ENCODE measurements at places on chromosomes 3 and 15. TPM values are rescaled to one million over a fixed set of nuclear protein-coding genes. Genes with fewer than 3 reads are reported as not detected.
A peak's percentile ranks its signal among the peaks of the same experiment; 100 is the strongest.

GRCh38 chr3:94232921-94233320, 170.1 kb downstream of the NSUN3 start:
- DNase-seq: no peak
- no peaks in the 10 kb centered on the region for H3K36me3 ChIP-seq
- H3K4me3 ChIP-seq: no peak overlapping the region
- no peaks in the 10 kb centered on the region for H3K4me1 ChIP-seq

- H3K27ac ChIP-seq: peak overlapping the region; percentile 36
- peaks cover 34% of the 10 kb centered on the region for H3K36me3 ChIP-seq
- no peaks in the 10 kb centered on the region for H3K27me3 ChIP-seq
- no peak for DNase-seq
- peaks cover 48% of the 10 kb centered on the region for H3K4me1 ChIP-seq
These were observed 22.7 kb downstream of the KLHL6 start for GRCh38 chr3:183532620-183533411.

- H3K4me1 ChIP-seq: peaks cover 14% of the 10 kb centered on the region
- no peak overlapping the region for H3K27ac ChIP-seq
- DNase-seq: no peak
- H3K36me3 ChIP-seq: no peaks in the 10 kb centered on the region
These were observed 4.6 kb upstream of the APBA2 start for GRCh38 chr15:28881170-28881569.

DNA sequence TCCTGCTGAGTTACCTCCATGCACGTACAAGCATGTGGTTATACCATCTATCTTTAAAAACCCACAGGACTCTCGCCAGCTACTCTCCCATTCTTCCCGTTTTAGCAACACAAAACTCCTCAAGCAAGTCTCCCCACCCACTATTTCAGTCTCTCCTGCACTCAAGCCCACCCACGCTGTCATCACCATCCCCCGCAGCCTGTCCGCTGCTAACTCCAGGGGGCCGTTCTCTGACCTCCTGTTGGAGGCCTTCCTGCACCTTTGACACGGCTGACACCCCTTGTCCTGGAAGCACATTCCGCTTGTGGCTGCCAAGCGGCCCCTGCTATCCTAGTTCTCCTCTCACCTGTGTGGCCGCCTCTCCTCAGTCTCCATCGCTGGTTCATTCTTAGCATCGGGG, 7.5 kb upstream of the PCSK6 start:
- H3K4me1 ChIP-seq: peaks cover 27% of the 10 kb centered on the region
- no peak overlapping the region for H3K4me3 ChIP-seq
- H3K36me3 ChIP-seq: no peaks in the 10 kb centered on the region

DNA sequence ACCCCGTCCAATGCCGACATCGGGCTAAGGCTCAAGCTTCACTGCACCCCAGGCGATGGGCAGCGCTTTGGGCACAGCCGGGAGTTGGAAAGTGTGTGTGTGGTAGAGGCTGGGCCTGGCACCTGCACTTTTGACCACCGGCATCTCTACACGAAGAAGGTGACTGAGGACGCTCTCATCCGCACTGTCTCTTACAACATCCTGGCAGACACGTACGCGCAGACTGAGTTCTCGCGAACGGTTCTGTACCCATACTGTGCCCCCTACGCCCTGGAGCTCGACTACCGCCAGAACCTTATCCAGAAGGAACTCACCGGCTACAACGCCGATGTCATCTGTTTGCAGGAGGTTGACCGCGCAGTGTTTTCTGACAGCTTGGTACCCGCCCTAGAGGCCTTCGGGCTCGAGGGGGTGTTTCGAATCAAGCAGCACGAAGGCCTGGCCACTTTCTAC, 1.0 kb downstream of the PDE12 start:
- peak overlapping the region; percentile 99 for H3K27ac ChIP-seq
- H3K36me3 ChIP-seq: peaks cover 36% of the 10 kb centered on the region
- peak; percentile 70 for DNase-seq
- H3K27me3 ChIP-seq: no peaks in the 10 kb centered on the region
- peak overlapping the region; percentile 99 for H3K4me3 ChIP-seq
- peaks cover 31% of the 10 kb centered on the region for H3K4me1 ChIP-seq

DNA sequence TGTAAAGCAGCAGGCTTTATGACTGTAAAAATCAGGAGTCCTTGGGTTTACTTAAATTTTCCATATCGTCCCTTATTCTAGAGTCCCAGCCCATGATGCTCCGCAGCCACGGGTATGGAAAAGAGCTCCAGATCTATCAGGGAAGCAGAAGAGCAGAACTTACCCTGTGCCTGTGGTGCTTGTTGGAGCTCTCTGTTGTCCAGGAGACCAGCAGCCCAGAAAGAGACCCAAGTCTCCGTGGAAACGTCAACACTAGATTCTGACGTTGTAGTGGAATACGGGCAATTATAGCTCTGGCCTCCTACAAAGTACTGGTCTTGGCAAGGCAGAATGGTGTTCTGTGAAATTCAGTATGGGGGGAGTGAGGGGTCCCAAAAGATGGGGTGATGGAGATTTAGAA, 2.0 kb downstream of the GMNC start:
- H3K36me3 ChIP-seq: no peaks in the 10 kb centered on the region
- no peak for DNase-seq
- H3K4me1 ChIP-seq: peaks cover 7% of the 10 kb centered on the region
- H3K4me3 ChIP-seq: no peak overlapping the region

DNA sequence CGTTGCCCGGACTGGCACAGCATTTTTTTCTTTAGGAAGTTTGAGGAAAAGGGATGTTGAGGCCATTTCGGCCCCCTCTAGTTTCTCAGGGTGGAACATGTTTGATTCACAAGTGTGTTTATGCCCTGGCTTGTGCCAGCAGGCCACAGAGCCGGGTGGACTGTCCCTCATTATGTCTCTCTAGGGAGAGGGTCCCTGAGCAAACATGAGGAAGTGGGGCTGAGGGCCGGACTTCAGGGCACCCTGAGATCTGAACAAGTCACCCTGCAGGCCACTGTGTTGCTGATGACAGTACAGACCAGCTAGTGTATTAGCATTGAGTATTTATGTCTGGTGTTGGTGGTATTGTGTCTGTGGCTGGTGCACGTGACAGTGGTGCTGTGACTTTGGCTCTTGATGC, 34.9 kb downstream of the RNU5B-1 start:
- H3K36me3 ChIP-seq: no peaks in the 10 kb centered on the region
- no peaks in the 10 kb centered on the region for H3K4me1 ChIP-seq
- H3K27me3 ChIP-seq: peaks cover 6% of the 10 kb centered on the region
- no peak overlapping the region for H3K4me3 ChIP-seq

GRCh38 chr3:194140520-194141414, 4.8 kb downstream of the HES1 start:
- peak; percentile 57 for DNase-seq
- peaks cover 50% of the 10 kb centered on the region for H3K27me3 ChIP-seq
- H3K4me1 ChIP-seq: peaks cover 30% of the 10 kb centered on the region
- peak overlapping the region; percentile 26 for H3K4me3 ChIP-seq
- H3K27ac ChIP-seq: no peak overlapping the region

- no peak overlapping the region for H3K27ac ChIP-seq
- H3K4me3 ChIP-seq: no peak overlapping the region
- no peaks in the 10 kb centered on the region for H3K4me1 ChIP-seq
- H3K36me3 ChIP-seq: no peaks in the 10 kb centered on the region
These were observed 48.5 kb upstream of the PEX5L start for GRCh38 chr3:180085122-180085710.

DNA sequence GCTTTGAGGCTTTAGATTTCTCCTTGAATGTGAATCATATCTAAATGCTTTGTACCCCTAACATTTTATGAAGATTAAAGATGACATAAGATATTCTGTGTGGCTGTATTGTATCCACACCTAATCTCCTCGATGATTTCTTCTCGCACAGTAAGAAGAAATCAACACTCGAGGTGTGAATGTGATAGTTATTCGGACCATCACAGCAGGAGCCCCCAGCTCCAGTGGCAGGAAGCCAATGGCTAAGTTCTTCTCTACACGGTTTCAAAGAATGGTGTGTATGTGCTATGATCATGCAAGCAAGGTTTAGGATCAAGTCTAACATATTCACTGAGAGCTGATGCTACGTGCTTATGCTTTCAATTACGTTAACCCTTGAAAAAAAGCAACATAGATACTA, 271.0 kb downstream of the SUCLG2 start:
- no peak overlapping the region for H3K27ac ChIP-seq
- H3K4me3 ChIP-seq: no peak overlapping the region
- peaks cover 14% of the 10 kb centered on the region for H3K4me1 ChIP-seq
- peaks cover 37% of the 10 kb centered on the region for H3K36me3 ChIP-seq
- H3K27me3 ChIP-seq: no peaks in the 10 kb centered on the region

DNA sequence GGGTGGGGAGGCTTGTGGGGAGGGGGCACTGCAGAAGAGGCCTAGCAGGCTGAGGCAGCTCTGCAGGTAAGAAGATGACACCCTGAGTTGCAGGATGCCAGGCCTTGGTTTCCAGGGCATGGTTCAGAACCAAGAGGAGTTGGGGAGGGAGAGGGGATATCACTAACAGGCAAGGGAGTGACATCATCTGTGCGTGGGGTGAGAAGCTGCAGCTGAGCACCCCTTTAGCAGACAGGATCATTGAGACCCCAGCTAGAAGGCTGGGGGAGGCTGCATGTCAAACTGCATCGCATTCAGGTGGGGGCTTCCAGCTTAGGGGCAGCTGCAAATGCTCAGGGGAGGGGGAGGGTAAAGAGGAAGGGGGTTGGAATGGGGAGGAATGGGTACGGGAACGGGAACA, 23.0 kb downstream of the CACNA2D2 start:
- H3K27ac ChIP-seq: no peak overlapping the region
- H3K27me3 ChIP-seq: no peaks in the 10 kb centered on the region

- H3K36me3 ChIP-seq: no peaks in the 10 kb centered on the region
- H3K4me1 ChIP-seq: peaks cover 12% of the 10 kb centered on the region
- no peak for DNase-seq
- H3K27me3 ChIP-seq: no peaks in the 10 kb centered on the region
- no peak overlapping the region for H3K4me3 ChIP-seq
These were observed 176.6 kb downstream of the IL20RB start for GRCh38 chr3:137134431-137134830.

- no peaks in the 10 kb centered on the region for H3K4me1 ChIP-seq
- DNase-seq: no peak
- H3K27me3 ChIP-seq: no peaks in the 10 kb centered on the region
- no peak overlapping the region for H3K4me3 ChIP-seq
- H3K36me3 ChIP-seq: no peaks in the 10 kb centered on the region
- no peak overlapping the region for H3K27ac ChIP-seq
These were observed 139.3 kb downstream of the BCHE start for GRCh38 chr3:165697910-165698309.

DNA sequence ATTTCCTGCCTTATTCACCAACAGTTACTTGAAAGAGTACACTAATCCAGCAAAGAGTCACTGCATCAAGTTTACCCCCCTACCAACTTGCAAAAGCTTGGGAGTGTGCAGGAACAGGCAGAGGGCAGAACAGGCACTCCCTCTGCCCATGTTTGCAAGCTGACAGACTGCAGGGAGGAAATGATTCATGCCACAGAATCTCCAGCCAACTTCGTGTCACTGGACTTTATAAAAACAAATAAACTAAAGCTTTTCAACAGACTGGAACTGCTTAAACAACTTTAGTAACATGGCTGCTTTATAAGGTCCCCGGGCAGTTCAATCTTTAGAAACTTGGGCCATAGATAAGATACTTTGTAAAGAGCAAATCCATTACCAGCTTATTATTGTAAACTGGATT, 129.5 kb downstream of the THRB start:
- peaks cover 1% of the 10 kb centered on the region for H3K27me3 ChIP-seq
- H3K4me1 ChIP-seq: no peaks in the 10 kb centered on the region
- no peaks in the 10 kb centered on the region for H3K36me3 ChIP-seq
- DNase-seq: no peak
- H3K27ac ChIP-seq: no peak overlapping the region

DNA sequence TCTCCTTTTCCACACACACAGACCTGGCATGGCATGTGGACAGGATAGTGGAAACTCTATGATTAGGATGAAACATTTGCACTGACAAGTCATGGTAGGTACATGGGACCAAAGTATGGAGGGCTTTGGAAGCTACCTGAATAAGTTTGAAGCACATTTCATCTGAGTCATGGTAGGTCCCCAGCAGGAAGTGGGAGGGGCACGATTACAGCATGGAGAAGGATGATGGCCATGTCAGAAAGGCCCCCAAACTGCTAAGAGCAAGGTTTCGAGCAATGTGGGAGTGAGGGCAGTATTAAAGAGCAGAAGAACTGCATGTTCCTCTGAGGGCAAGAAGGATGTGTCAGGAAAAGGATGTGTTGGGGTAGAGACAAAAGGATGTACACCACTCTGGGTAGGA, 51.5 kb upstream of the CSTA start:
- peak; percentile 64 for DNase-seq
- H3K27ac ChIP-seq: peak overlapping the region; percentile 72
- H3K4me3 ChIP-seq: no peak overlapping the region
- no peaks in the 10 kb centered on the region for H3K36me3 ChIP-seq

DNA sequence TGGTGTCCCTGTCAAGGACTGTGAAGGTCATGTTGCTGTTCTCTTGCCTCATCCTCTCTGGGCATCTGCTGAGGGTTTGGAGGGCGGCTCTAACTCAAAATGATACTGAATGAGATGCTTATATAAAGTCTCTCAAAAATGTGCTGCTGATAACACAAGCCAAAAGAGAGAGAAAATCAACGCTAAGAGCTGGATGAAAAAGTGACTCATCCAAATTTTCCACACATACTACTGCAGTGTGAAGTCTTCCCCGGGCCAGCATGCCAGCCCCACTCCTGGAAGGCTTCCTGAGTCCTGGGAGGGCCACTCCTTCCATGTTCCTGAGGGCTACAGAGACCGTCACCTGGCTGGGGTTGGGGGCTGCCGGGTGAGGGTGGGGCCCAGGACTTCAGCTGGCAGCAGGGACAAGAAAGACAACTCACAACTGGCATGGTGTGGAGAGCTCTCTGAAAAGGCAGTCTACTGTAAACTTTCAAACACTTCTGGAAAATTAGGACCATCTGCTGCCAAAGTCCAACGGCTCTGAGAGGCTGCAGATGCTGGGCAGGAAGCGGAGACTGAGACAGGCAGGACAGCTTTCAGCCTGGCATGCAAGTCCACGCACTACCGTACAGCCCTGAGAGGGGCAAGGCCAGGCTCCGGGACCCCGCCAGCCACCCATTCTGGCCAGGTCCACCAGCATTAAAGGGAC, 200.3 kb downstream of the ADAMTS17 start:
- H3K36me3 ChIP-seq: peaks cover 2% of the 10 kb centered on the region
- no peak for DNase-seq
- H3K27ac ChIP-seq: no peak overlapping the region
- H3K4me1 ChIP-seq: peaks cover 10% of the 10 kb centered on the region

Gene ALDH1A2
- total RNA-seq: 0.47 TPM

Gene SEC22C
- total RNA-seq: 35.0 TPM

Gene COL6A5
- total RNA-seq: not detected

All from activated CD8-positive, alpha-beta T cell treated with anti-CD3 and anti-CD28 coated beads for 36 hours (primary cell).